ENCODE measurements at places on chromosomes 11 and 22.

DNA sequence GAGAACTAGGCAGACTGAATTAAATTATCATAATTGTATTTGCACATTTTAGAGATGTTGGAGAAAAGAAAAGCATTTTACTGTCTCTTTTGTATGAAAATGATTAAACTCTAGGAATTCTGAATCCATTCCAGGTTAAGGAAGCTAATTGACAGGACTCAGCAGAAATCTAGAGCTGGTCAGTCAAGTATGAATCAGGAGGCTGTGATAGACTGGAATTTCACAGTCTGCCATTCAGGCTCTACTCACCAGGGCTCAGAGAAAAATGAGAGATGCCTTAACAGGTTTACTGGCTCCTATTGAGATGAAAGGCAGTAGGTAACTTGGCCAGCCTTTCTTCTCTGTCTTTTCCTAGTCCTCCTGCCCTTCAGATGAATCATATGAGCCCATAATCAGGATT is 693.9 kb upstream of the CHORDC1 start:
- no peak for DNase-seq

GRCh38 chr11:68146704-68147474 is 25.7 kb upstream of the CHKA start:
- DNase-seq: no peak

GRCh38 chr11:105381941-105382340 is 227.9 kb upstream of the GRIA4 start:
- no peak for DNase-seq

DNA sequence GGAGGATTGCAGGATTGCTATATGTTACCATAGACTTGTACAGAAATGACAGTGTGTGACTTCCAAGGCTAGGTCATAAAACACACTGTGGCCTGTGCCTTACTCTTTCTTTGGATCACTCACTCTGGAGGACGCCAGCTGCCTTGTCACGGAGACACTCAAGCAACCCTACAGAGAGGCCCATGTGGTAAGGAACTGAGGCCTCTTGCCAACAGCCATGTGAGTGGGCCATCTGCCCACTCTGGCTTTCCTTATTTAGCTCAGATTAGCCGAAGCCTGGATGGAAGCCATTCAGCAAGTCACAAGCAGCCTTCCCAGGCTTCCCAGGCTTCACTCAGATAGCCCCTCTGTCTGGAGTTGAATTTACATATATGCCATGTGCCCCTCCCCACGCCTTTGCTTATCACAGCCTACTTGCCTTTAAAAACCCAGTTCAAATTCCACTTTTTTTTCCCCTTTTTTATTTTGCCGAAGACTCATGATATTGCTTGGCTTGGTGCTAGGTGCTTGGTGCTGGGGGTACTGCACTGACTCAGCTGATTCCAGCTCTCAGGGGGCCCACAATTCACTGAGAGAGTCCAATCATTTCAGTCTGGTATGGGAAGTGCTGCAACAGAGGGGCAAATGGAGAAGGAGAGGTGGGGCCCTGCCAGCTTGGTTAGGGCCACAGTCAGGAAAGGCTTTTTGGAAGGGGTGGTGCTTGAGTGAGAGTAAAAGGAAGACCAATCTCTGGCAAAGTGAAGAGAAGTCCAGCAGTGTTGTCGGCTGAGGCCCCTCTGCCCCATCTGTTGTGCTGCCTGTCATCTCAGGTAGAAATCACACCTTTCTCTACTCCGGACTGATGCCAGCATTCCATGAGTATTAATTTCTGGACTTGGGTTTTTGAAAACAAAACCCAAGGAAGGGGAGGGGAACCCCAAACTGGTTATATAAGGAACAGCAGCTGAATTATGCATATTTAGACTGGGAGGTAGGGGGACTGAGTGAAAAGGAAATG is 14.5 kb upstream of the P4HA3 start:
- no peak for DNase-seq

DNA sequence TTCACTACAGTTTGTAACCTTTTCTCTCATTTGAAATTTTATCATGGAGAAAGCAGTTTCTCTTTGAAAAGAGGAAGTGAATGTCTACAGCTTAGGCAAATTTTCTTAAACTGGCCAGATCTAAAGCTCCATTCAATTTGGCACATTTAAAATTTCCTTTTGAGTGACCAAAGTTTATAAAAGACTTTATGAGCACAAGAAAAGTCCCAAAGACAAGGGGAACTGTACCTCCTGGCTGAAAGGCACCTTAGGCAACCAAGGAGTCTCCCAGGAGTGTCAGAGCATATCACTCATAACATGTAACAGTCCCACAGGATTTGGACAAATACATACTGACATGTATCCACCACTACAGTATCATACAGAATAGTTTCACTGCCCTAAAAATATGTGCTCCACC is 41.3 kb downstream of the NARS2 start:
- DNase-seq: no peak

DNA sequence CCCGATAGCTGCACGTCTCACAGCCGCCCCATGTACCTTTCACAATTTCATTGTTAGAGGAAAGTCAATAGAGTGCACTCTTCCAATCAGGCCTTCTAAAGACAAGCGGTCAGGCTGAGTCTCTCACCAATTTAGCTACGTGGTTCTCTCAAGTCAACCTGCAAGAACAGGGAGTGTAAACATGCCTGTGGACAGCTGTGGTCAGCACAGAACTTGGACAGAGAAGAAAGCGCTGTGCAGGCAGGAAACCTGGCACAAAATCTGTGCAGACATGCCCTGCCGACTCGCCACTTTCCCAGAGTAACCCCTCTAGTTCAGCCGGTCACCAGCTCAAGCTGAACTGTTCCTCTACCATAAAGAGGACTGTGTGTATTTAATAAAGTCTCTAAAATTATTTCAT is 39.5 kb downstream of the CHKA start:
- no peak for DNase-seq

DNA sequence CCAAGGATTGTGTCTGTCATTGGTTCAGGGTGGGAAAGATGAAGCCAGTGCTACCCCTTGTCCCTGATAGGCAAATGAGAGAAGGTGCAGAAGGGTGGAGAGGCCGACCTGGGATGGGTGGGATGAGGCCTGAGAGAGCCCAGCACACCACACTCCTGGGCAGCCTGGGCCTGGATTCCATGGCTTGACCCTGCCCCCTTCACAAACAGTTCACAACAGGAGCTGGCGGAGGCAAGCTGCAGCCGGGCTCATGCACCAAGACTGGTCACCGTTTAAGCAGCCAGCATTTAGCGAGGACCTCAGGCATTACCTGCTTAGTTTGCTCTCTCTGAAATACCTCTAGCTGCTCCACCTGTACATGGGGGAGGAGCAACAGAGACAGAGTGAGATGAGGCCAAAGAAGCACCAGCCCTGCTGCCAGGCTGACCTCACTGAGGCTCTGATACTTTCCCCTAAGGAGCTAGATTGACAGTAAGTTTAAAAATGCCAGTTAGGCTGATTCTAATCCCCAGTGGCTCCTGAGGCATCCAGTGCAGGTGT is 13.5 kb downstream of the IL18BP start:
- no peak for DNase-seq

- DNase-seq: no peak
These were observed 29.2 kb upstream of the MUC5AC start for GRCh38 chr11:1128311-1129142.

DNA sequence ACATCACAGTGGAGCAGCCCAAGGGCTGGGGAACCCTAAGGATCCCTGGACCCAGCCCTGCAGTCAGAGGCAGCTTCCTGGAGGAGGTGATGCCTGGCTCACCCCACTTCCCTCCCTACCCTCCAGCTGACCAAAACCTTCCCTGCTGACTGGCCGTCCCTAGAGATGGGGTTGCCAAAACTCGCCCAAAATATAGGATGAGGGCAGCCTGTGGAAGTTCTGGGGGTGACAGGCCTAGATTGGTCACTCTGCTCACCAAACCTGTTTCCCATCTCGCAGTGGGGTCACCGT is 35.0 kb upstream of the PPARA start:
- DNase-seq: no peak

GRCh38 chr11:28383456-28383855 is 275.3 kb downstream of the METTL15 start:
- DNase-seq: no peak

DNA sequence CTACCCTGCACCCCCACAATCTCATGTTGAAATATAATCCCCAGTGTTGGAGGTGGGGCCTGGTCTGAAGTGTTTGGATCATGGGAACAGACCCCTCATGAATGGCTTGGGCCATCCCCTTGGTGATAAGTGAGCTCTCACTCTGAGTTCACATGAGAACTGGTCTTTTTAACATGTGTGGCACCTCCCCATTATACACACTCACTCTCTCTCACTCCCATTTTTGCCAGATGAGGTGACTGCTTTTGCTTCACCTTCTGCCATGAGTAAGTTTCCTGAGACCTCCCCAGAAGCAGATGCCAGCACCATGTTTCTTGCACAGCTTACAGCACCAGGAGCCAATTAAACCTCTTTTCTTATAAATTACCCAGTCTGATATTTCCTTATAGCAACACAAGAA is 32.1 kb upstream of the DRD2 start:
- DNase-seq: no peak

- DNase-seq: no peak
These were observed 13.2 kb downstream of the NAA40 start for GRCh38 chr11:63951779-63952536.

- no peak for DNase-seq
These were observed 25.9 kb downstream of the IGSF9B start for GRCh38 chr11:133930767-133931448.

GRCh38 chr22:44455963-44456358 is 42.1 kb downstream of the RTL6 start:
- DNase-seq: no peak

DNA sequence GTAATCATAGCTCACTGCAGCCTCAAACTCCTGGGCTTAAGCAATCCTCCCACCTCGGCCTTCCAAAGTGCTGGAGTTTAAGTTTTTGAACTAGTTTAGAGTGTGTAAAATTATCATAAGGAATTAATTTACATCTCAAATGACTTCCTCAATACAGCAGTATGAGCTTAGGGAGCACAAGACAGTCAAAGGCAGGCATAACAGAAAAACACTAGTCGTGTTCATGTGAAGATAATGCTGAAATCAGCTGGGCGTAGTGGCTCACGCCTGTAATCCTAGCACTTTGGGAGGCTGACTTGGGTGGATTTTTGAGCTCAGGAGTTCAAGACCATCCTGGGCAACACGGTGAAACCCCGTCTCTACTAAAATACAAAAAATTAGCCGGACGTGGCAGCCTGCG is 25.8 kb downstream of the YDJC start:
- DNase-seq: no peak

- DNase-seq: no peak
These were observed 97.3 kb downstream of the GUCY1A2 start for GRCh38 chr11:106920899-106921509.
